ENCODE measurements at places on chromosomes 7 and 10. TPM values are rescaled to one million over a fixed set of nuclear protein-coding genes. Genes with fewer than 3 reads are reported as not detected.

TCERG1L gene
- 0.75 TPM for total RNA-seq

GRCh38 chr7:98250789-98251188 lies 1.2 kb downstream of the TECPR1 start:
- DNase-seq: no peak

CALN1 gene
- under 0.01 TPM for total RNA-seq

DPP6 gene
- total RNA-seq: 0.84 TPM

DNA sequence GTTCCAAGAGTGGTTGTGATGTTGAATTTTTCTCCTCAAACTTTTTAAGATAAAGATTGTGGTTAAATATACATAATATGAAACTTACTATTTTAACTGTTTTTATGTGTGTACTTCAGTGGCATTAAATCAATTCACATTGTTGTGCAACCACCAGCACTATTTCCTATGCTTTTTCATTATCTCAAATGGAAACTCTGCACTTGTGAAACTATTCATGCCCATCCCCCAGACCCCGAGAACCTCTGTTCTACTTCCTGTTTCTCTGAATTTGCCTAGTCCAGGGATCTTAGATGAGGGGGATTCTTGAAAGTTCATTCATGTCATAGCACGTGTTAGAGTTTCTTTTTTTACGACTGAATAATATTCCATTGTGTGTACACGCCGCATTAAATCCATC lies 67.0 kb downstream of the WDR37 start:
- DNase-seq: no peak

CDHR3 gene
- 0.55 TPM for total RNA-seq

DNA sequence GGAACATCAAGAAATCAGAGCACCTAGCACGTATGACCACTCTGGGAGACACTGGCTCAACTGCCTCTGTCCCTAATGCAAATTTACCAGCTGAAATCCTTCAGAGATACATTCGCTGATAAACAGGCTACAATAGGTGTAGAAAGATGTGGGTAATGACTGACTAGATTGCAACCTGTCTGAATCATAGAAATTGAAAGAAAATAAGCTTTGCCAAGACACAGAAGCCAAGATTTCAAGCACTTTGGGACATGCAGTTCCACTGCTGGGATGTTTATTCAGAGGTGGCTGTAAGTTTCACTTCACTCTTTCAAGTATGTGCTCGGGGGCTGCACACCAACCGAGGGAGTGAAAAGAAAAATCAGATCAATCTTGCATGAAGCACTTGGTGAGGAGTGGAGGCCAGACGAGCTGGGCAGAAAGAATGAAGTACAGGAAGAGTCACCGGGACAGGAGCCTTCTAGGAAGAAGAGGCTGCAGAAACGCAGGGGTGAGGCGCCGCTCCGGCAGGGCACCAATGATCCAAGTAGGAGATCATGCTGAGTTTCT lies 276.7 kb downstream of the PARD3 start:
- DNase-seq: peak; percentile 16

DNA sequence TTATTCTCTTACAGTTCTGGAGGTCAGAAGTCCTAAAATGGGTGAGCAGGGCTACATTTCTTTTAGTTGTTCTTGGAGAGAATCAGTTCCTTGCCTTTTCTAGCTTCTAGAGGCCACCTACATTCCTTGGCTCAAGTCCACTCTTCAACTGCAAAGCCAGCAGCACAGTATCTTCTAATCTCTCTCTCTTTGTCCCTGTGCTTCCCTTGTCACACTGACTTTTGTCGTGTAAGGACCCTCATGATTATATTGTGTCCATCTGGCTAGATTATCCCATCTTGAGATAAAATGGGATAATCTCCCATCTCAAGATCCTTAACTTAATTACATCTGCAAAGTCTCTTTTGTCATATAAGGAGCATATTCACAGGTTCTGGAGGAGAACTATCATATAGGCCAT lies 359.0 kb downstream of the ADRA2A start:
- DNase-seq: no peak

- DNase-seq: no peak
Measured at GRCh38 chr10:43692051-43692825, 43.6 kb upstream of the ZNF32 start.

CPXM2 gene
- total RNA-seq: 13.3 TPM

PON3 gene
- total RNA-seq: not detected

DNA sequence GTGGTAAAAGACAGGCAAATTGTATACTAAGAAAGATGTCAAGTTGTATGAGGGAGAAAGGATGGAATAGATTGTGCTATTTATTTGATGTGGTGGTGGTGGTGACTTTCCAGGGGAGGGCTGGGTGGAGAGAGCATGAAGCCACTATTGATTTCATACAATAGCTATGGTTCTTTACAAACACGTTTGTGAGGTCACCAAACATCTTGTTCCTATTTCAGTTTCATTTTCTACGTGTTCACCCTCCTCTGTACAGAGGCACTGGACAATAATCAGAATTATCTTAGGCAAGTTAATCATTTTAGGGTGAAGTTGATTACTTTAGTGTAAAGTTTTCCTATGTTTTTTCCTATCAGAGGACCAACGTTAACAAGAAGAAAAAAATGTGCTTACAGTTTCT lies 10.3 kb upstream of the CNTNAP2 start:
- no peak for DNase-seq

- peak; percentile 65 for DNase-seq
Measured at GRCh38 chr10:22620140-22620857, 94.1 kb downstream of the PIP4K2A start.

PAX4 gene
- not detected for total RNA-seq

NACAD gene
- 4.9 TPM for total RNA-seq

- no peak for DNase-seq
Measured at GRCh38 chr7:123755338-123755737, 6.5 kb upstream of the WASL start.

PLXNA4 gene
- 0.14 TPM for total RNA-seq

HYCC1 gene
- total RNA-seq: 20.7 TPM

MKX gene
- total RNA-seq: 3.2 TPM
